Cortex of kidney (tissue), 1 donor: ENCODE measurements at places on chromosomes 16 and 17.

DNA sequence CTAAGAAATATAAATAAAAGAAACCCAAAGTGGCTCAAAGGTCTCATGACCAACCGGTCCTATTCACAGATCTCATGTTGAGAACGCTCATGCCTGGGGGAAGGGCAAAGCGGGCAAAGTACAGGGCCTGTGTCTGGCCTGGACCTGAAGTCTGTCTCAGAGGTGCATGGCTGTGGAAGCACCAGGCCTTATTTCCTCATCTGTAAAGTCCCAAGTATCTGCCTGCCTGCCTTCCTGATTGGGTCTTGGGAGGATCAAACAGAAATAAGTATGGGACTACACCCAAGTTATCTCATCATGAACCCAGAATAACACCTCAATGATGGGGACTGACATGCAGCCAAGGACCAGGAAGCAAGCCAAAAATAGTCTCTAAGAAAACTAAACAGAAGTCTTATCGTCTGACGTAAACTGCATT, 14.2 kb downstream of the AXIN2 start:
- no peak for DNase-seq

DNA sequence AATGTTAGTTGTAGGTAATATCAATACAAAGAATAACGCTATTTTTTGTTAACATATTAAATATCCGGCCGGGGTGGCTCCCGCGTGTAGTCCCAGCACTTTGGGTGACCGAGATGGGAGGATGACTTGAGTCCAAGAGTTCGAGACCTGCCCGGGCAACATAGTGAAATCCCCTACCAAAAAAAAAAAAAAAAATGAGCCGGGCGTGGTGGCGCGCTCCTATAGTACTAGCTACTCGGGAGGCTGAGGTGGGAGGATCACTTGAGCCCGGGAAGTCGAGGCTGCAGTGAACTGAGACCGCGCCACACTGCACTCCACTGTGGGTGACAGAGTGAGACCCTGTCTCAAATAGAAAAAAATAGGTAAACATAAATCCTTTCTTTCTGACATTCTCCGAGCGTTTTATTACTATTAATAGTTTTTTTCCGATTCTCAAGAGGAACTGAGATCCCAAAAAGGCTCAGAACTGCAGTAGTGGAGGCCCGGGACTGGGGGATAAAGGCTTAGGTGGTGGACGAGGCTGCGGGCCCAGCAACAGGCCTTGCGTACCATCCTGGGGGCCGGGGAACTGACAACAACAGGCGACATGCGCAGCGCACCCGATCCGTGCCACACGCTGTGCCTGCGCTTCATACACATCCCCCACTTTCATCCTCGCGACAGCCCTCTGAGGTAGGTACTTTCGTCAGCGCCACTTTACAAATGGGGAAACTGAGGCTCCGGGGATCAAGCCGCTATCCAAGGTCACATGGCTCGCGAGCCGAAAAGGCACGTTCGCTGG, 919 bp downstream of the N4BP1 start:
- DNase-seq, result no peak

GRCh38 chr17:52674686-52675085, 516.2 kb upstream of the CA10 start:
- no peak for DNase-seq

GRCh38 chr17:42288803-42289610, 709 bp downstream of the STAT5A start:
- DNase-seq, result no peak

DNA sequence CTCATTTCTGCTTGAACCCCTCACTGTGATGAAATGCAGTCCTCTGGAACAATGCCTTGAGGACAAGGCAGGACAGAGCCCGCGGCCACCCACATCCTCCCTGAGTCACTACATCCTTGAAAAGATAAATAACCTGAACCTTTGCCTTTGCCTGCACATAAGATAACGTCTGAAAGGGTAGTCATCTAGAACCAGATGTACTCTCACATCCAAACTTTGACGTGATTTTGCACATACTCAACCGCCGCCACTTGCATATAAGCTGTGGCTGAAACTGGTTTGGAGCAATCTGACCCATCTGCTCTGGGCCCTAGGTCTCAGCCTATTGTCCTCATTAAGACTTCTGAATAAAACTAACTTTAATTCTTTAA, 252.1 kb downstream of the PHKB start:
- DNase-seq, result no peak
